Suprapubic skin (tissue), 4 donors: ENCODE measurements at places on chromosomes 3 and 15. TPM values are rescaled to one million over a fixed set of nuclear protein-coding genes. Genes with fewer than 3 reads are reported as not detected.

- peak; percentile 50 for DNase-seq
Measured at GRCh38 chr15:65058394-65059368, 9.1 kb downstream of the RASL12 start.

DNA sequence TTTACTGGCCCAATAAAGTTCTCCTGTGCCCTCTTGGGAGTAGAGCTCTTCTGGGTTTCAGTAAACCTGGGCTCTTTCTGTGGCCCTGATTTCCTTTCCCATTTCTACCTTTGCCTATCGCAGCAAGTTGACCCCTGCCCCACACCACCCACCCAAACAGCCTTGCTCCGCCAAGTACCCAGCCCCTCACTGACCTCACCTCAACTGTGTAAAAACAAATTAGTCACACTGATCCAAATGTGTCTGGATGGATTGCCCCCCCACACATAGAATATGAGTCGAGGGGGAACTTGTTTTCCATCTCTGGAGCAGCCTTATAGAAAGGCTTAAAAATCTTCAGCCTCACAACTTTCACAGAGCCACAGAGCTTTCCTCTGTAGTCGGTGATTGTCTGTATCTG is 28.6 kb upstream of the VEPH1 start:
- no peak for DNase-seq

DNA sequence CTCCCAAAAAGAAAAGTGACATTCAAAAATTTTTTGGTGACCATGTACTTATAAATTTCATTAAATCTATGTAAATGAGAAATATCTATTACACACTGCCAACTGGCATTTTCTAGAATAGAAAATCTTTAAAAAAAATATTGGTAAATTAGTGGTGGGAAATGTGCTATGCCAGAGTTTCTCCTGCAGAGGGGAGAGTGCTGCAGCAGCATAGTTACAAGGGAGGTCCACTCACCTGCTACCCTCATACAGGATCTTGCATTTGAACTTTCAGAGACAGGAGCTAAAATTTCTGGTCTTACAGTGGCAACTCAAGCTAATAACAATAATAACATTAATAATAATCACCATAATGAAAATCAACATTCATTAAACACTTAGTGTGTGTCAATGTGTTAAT is 459.6 kb downstream of the NSUN3 start:
- no peak for DNase-seq

GRCh38 chr15:31360843-31361763 is 34.5 kb downstream of the KLF13 start:
- no peak for DNase-seq

- DNase-seq: no peak
Measured at GRCh38 chr3:157922614-157923013, 183.6 kb downstream of the SHOX2 start.

GRCh38 chr3:31223278-31223677 is 309.4 kb upstream of the STT3B start:
- DNase-seq: no peak

GRCh38 chr15:75045332-75046015 is 22.1 kb downstream of the PPCDC start:
- DNase-seq: no peak

GRCh38 chr3:72769758-72770540 is 78.3 kb downstream of the SHQ1 start:
- DNase-seq: no peak

DNA sequence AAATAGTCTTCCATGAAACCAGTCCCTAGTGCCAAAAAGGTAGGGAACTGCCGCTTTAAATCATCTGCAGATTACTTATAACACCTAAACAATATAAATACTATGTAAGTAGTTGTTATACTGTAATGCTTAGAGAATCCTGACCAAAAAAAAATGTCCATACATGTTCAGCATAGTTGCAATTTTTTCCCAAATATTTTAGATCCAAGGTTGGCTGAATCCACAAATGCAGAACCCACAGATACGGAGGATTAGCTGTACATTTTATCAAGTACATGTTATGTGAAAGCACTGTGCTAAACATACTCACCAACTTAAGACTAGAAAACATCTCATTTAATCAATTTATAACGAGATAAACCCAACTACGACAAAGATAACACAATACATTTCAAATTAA is 9.3 kb downstream of the MSL2 start:
- no peak for DNase-seq

DNA sequence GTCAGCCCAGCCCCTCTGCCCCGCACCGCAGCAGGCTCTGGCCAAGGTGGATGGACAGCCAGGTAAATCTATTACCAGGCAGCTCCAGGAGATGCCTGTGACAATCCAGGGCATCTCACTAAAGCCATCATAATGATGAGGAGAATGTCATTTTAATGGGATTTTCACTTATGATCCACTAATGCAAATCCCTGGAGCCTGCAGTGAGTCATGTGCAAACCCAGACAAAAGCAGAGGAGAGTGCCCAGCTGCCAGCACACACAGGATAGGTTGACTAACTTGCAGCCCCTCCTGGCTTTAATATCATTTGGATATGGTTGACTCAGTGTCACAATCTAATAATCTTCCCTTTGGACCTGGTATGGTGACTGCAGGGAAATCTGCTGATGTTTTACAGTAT is 206.9 kb upstream of the TRIM42 start:
- DNase-seq: no peak

DNA sequence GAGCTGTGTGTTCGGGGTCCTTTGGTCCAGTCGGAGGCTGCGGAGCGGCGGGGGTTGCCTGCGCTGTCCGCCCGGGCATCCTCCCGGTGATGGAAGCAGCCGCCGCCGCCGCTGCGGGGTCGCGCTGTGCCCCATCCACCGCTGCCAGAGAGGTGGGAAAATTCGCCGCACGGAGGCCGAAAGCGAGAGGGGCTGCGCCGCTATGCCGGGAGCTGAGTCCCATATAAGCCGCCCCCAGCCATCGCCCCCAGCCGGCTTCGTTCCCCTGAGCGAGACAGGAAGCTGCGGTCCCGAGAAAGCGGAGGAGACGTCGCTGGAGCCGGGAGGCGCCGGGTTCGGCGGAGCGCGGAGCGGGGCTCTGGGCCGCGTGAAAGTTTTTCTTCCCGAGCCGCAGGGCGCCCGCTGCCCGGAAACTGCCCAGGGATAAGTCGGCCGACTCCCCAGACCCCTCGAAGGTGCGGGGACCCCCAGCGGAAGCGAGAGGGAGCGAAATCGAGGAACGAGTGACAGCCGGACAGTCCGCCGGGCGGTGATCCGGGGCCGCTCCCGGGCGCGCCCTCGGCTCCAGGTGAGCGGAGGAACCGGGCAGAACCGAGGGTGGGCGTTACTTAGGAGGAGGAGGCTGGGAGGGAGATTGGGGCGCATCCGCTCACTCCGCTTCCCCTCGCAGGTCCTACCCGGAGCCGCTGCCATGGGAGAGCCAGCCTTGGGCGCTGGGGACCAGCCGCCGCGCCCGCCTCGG is 574 bp downstream of the CHST2 start:
- peak; percentile 63 for DNase-seq

DNA sequence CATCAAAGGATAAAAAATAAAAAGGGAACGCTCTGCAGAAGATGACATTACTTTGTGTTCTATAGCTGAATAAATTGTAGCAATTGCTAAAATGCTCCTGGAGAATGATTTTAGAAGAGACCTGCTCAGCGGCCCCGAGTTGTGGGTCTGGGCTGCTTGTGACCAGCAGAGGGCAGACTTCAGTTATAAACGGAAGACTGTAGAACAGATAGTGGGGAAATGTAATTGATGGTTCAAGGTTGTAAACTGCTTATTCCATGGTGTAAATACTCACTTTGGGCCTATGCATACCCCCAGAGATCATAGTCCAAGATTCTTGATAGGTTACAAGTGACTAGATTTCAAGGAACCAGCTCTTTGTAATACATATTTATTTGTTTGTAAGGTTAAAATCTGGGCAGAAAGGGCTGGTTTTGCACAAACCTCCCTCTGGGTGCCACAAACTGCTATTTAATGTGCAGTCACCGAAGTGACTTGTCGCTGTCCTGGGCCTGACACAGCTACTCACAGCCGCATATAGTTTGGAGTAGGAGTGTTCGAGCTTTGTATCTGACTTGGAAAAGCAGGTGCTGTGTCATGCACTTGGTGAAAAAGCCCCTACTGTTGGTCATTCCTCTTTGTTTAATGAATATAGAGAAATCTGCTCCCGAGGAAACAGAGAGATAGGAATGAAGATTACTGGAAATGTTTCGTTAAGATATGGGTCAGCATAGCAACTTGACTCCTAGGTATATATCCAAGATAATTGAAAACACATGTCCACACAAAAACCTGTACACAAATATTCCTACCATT is 34.7 kb upstream of the NDUFB4 start:
- DNase-seq: peak; percentile 80

DNA sequence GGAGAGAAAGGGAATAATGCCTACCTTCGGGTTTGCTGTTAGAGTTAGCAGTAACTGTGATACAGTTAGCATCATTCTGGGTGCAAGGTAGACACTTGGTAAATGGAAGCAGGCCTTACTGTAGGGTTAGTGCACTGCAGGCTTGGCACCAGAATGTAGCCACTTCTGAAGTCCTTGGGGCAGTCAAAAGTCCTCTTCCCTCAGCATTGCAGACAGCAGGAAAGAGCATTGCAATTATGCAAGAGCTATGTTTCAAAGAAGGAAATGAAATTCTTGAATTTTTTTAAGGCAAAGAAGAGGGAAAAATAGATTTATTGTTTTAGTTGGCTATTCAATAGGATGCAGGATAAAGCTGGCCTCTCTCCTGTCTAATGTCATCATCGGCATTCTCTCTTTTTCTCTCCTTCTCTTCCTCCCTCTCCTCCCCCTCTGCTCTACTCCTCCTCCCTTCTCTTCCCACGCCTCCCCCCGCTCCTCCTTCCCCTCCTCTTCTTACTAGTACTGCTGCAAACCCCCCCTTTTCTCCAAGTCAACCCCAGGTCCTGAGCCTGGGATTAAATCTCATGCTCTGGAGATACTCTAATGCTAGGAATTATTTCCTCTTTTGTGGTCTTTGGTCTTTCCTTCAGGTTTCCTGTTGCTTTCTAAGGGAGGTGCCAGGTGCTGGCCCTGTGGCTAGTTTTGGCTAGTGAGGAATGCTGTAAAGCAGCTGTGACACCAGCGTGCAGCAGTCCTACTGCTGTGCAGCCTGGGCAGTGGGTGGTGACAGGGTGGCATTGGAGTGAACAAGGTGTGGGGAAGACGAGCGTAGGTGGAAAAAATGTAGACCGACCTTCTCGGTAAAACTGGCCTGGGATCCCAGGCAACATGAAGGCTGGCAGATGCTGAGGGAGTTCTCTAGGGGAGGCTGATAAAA is 21.7 kb downstream of the EEFSEC start:
- no peak for DNase-seq

GRCh38 chr3:46466273-46466672 is 1.6 kb upstream of the LTF start:
- DNase-seq: no peak

DNA sequence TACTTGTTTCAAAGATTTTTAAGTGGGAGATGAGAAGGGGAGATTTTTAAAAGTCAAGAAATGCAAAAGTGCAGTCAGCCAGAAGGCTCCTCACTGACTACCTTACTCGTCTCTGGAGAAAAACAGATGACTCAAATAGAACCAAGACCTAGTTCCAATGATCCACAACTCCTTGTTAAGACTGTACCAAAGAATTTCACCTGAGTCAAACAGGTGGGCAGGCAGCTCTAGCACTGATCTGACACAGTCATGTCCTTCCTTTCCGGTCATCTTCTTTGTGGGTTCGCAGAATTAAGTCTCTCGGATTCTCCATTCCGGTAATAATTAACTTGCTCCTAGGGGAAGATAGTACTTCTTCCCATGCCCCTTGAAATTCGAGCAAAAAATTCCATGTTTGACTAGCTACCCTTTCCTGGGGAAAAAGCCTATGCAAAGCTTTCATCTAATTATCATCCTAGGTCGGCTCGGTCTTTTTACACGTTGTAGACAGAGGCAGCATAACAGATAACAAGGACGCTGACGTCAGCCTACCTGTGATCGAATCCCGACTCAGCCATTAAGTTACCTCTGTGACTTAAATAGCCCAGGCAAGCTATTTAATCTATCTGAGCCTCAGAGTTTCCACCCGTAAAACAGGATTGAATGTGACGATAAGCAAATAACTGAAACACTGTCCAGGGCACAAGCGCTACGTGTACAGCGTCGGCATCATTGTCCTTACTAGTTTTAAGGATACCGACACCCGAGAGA is 758 bp downstream of the SELENOK start:
- DNase-seq: no peak

DNA sequence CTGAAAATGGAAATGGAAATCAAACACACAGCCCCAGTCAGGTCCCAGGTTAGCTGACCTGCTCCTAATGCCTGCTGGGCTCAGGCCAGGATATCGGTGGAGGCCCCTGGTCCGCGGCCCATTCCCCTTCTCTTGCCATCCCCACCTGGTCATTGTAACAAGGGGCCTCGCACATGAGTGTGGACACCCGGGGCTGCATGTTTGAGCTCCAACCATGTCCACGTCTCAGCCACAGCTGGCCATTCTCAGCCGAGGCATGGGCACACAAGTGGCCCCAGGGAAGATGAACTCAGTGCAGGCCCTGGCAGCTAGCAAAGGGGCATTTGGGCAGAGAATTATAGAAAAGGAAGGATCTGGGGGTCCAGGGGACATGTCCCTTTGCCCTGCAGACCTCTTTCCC is 41.7 kb downstream of the FAM174B start:
- DNase-seq: peak; percentile 77

DNA sequence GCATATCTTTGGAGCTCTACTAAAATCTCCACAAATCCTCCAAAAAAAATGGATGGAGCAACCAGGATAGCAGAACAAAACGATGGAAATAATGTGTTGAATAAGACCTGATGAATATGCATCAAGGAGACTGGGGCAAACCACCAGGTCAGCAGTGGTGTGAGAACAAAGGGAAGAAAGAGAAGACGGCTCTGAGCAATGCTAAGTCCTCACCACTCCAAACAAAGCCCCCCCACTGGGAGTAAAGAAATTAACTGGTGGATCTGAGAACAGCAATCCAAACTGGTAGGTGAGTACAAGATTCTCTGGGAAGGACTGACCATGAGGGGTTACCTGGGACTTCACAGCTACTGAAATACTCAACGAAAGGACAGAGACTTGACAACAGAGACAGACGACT is 977.3 kb downstream of the TBL1XR1 start:
- no peak for DNase-seq

GRCh38 chr3:175153595-175153994 is 294.5 kb downstream of the NAALADL2 start:
- DNase-seq: no peak

GRCh38 chr15:66084704-66085103 is 168.8 kb downstream of the MEGF11 start:
- DNase-seq: no peak

NR2F2 gene
- 10.2 TPM for total RNA-seq

CLEC3B gene
- total RNA-seq: 42.3 TPM

MYRIP gene
- 4.1 TPM for total RNA-seq

CACNA2D3 gene
- total RNA-seq: 0.42 TPM

ZNF770 gene
- total RNA-seq: 49.7 TPM

PRICKLE2 gene
- 10.6 TPM for total RNA-seq

LRRC31 gene
- not detected for total RNA-seq

SLITRK3 gene
- 0.15 TPM for total RNA-seq

CACNA1D gene
- total RNA-seq: 28.2 TPM

CYP1A2 gene
- not detected for total RNA-seq

ZNF80 gene
- total RNA-seq: not detected
